ENCODE measurements at places on chromosomes 7 and 10.

GRCh38 chr10:98404571-98405359, 10.2 kb downstream of the PYROXD2 start:
- DNase-seq: peak; percentile 65

DNA sequence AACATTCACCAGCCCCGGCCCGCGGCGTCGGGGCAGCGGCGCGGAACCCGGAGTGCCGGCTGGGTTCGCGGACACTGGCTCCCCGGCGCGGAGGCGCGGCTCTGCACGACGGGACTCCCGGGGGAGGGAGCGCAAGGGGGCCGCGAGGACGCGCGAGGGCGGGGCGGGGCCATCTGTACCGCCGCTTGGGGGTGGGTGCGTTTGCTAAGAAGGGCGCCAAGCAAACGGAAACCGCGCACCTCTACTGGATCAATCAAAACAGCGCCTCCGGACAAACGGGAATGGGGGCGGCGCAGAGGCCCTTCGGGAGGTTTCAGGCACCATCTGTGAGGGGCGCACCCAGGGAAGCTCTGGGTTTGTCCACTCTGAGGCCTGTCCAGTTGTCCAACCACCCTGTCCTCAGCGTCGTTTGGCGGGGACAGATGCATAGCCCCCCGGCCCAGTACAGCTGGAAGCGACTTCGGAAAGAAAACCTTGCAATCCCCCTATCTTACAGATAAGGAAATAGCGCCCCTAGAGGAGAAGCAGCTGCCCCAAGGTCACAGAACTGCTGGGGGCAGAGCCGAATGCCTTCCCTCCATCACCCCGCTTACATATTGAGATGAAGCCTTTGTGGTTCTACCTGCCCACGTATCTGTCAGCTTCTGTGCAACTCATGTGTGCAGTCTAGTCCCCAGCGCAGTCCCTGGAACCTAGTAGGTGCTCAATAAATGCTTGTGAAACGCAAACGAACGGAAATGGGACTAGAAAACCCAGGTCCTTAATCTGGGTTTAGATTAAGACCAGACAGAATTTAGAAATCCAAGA, 10.7 kb upstream of the SLIT1 start:
- DNase-seq: no peak

DNA sequence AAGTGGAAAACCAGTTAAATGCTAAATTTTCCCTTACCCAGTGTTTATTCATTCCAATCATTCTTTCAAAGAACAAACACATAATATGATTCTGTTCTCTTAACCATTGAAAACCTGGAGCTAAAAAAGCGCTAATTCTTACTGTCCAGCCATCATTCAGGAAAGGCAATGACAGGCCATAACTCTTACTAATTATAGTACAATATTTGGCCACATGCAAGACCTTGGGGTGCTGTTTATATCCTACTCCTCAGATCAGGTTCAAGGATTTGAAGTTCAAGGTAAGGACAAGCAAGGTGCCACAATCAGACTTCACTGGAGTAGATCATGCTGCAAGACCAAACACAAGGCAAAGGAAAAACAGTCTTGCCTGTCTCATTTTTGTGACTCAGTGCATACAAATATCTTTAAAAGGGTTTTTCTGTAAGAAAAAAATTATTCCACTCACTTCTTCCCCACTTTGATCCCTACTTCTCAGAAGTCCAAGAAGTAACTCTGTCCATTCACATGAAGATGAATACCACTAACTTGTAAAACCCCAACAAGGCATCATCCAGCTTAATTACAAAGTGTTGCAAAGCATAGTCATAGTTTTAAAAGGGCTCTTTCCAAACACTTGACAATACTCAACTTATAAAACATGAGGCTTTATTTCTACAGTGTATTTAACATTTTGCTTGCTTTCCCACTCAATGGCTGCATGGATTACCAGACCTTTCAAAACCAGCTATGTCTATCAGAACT, 153.0 kb downstream of the DOCK4 start:
- no peak for DNase-seq

DNA sequence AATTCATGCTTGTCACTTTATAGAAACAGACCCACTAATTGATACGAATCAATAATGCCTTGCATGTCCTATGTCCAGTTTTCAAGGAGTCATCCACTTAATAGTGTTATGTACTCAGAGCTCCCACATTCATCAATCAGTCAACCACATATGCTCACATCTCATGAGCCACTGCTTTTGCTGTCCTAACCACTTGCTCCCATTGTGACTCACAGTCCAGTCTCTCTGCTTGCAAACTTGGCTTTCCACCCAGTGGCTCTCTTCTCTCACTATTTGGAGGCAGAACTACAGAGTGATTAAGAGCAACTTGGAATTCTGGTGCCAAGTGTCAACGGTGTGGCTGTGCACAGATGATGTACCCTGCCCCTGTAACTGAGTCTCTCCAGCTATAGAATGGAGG, 166.0 kb downstream of the SNX13 start:
- peak; percentile 76 for DNase-seq

- peak; percentile 75 for DNase-seq
These were observed 158.8 kb downstream of the SH3PXD2A start for GRCh38 chr10:103696411-103697145.

DNA sequence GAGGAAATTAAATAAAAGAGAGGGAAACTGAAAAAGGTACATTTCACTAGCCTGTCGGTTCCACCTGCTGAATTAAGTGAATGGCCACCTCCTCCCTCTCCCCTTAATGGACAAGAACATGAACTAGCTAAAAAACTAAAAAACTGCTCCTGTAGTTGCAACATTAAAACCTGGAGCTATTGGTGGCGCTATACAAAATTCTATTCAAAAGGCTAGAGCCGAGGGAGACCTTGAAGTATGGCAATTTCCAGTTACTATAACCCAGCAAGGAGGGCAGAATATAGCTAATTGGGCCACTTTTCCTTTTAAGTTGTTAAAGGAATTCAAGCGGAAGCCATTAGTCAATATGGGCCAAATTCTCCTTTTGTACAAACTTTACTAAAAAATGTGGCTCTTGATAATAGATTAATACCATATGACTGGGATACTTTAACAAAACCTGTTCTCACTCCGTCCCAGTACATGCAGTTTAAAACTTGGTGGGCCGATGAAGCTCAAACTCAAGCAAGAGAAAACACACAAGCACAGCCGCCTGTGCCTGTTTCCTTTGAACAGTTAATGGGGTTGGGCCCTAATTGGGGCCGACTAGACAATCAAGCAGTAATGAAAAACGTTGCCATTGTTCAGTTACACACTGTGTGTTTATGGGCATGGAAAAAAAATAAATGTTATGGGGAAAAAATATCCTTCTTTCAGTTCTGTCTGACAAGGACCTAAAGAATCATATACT, 6.5 kb upstream of the CHST3 start:
- no peak for DNase-seq

DNA sequence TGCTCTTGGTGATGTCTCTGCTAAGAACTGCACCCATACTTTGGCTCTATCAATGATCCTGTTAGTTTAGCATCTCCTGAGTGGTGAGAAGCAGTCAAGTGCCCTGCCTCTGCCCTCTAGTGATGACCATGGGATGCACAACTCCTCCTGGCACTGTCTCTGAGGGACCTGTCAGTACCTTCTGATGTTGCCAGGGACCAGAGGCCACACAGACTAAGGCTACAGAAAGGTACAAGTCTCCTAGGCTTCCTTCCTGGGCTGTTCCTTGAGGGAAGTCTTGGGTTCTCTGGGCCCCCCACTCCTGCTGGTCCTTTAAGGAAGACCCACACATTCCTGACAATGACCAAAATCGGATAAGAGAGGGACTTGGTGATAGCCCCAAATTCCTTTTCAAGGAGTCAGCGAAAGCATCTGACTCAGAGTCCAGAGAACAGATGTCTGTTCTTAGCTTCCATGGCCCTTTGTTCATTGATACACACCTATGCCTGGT, 15.3 kb downstream of the NKX2-3 start:
- no peak for DNase-seq
